Activated CD8-positive, alpha-beta memory T cell treated with anti-CD3 and anti-CD28 coated beads, Interleukin-2, amount 50 U/mL, for 4 hours (primary cell): ENCODE measurements at places on chromosomes 12 and 14.

- DNase-seq, result no peak
Observed at GRCh38 chr14:19917955-19918518, 2.4 kb upstream of the OR4K5 start.

DNA sequence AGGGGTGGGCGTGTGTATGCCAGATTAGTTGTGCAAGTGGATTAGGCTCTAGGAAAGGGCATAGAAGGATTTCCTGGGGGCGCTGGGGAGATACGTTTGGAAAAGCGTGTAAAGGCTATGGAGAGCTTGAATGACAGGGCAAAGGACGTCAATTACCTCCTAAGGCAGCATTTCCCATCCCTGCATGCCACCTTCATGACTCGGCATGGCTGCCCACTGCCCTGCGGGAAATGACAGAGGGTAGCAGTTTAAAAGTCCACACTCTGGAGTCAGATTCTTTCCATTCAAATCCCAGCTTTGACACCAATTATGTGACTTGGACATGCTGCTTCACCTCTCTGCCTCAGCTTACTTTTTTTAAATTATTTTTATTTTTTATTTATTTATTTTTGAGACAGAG lies 14.8 kb upstream of the TMEM229B start:
- DNase-seq, result no peak

- DNase-seq, result peak; percentile 38
Observed at GRCh38 chr12:56034586-56035332, 7.0 kb upstream of the RPS26 start.

- no peak for DNase-seq
Observed at GRCh38 chr14:104253223-104253822, 114.9 kb downstream of the KIF26A start.

- no peak for DNase-seq
Observed at GRCh38 chr12:52907092-52907810, 2.4 kb upstream of the KRT8 start.
